ENCODE measurements at places on chromosomes 5 and 9.

GRCh38 chr9:26833792-26834191, 58.8 kb downstream of the CAAP1 start:
- no peak for DNase-seq

GRCh38 chr9:34997379-34997781, 7.8 kb downstream of the DNAJB5 start:
- DNase-seq = no peak

- DNase-seq = no peak
These were observed 1.7 kb upstream of the ALDH1B1 start for GRCh38 chr9:38390851-38391250.

DNA sequence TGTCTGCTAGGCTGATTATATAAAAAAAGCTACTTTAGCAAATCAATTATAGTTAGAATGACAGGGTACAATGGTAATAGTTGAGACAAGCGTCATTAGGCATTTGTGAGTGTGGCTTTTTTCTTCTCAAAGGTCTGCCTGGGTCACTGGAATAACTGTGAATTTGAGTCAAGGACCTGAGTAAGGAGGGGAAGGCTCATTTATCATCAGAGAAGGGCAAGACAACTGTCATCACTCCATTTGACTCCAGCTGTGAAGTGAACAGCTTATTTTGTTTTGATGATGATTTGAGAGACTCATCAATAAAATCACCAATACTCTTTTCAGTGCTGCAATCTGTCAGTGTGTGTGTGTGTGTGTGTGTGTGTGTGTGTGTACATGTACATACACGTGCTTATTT, 118.6 kb downstream of the MAT2B start:
- DNase-seq = no peak

- DNase-seq = no peak
These were observed 277.5 kb downstream of the MARCHF11 start for GRCh38 chr5:15902066-15902465.

- DNase-seq = no peak
These were observed 17.4 kb downstream of the GFPT2 start for GRCh38 chr5:180335614-180336233.

DNA sequence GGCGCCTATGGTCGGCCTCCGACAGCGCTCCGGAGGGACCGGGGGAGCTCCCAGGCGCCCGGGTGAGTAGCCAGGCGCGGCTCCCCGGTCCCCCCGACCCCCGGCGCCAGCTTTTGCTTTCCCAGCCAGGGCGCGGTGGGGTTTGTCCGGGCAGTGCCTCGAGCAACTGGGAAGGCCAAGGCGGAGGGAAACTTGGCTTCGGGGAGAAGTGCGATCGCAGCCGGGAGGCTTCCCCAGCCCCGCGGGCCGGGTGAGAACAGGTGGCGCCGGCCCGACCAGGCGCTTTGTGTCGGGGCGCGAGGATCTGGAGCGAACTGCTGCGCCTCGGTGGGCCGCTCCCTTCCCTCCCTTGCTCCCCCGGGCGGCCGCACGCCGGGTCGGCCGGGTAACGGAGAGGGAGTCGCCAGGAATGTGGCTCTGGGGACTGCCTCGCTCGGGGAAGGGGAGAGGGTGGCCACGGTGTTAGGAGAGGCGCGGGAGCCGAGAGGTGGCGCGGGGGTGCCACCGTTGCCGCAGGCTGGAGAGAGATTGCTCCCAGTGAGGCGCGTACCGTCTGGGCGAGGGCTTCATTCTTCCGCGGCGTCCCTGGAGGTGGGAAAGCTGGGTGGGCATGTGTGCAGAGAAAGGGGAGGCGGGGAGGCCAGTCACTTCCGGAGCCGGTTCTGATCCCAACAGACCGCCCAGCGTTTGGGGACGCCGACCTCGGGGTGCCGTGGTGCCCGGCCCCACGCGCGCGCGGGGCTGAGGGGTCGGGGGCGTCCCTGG, 561 bp downstream of the DAPK1 start:
- no peak for DNase-seq

- no peak for DNase-seq
These were observed 394.6 kb downstream of the ELAVL2 start for GRCh38 chr9:23431459-23431858.

- no peak for DNase-seq
These were observed 440.4 kb upstream of the RIOK2 start for GRCh38 chr5:97623441-97623840.

DNA sequence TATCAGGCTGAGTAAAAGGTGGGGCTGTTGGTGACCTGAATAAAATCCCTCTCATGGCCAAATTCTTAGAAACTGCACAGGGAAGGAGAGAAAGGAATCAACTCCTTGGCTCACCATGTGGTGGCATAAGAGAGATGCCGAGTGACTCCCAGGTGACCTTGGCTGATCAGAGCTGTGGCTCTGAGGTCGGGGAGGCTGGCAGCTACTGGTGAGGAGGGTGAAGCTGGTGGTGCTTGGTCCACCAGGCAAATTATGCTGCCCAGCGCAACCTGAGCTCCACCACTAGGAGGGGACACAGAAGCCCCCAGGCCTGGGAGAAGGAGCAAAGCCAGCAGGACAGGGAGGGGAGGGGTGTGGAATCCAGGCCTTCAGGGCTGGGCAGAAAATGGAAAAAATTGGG, 111.2 kb upstream of the IL12B start:
- no peak for DNase-seq

GRCh38 chr9:127580366-127580765, 31.7 kb upstream of the STXBP1 start:
- no peak for DNase-seq

DNA sequence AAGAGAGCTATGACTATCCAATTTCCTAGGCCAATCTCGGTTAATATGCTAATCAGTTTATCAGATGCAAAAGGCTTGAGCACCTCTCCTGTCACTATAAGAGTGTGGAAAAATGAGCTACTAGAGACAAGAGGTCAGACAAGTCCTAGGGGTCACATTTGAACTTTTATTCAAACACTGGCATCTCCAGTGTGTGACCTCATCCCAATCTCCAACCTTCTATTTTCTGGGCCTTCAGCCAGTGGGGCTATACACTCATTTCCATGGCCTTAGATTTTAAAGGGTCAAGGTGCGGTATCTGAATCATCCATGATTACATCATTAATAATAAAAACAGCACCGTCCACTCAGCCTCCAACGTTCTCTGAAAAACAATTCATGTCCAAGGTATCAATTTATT, 139.6 kb upstream of the LRRTM2 start:
- no peak for DNase-seq

- DNase-seq = no peak
These were observed 132.5 kb downstream of the CDH18 start for GRCh38 chr5:19855453-19855852.

GRCh38 chr5:141623186-141623585, 4.4 kb upstream of the DIAPH1 start:
- no peak for DNase-seq

- DNase-seq = no peak
These were observed 25.9 kb downstream of the PSMB7 start for GRCh38 chr9:124389146-124389939.
